ENCODE measurements at places on chromosomes 12 and 14. TPM values are rescaled to one million over a fixed set of nuclear protein-coding genes. Genes with fewer than 3 reads are reported as not detected.

Gene TAS2R50
- total RNA-seq: not detected

Gene BMAL2
- total RNA-seq: 17.4 TPM

Gene KRT7
- 6,056 TPM for total RNA-seq

Gene BATF
- not detected for total RNA-seq

Gene DNAH10
- 0.25 TPM for total RNA-seq

Gene RTL1
- 0.26 TPM for total RNA-seq

Gene MGAT4C
- 0.05 TPM for total RNA-seq

Gene HIGD1C
- total RNA-seq: not detected

Gene KRT6B
- total RNA-seq: 0.07 TPM

Gene LHX5
- not detected for total RNA-seq

Gene TSHR
- not detected for total RNA-seq

Data from A549 treated with AZD2906 at 1 μM for 4 hours (cell line).